ENCODE measurements at places on chromosomes 12 and 14.

- DNase-seq, result peak; percentile 34
Observed at GRCh38 chr14:60348211-60348610, 99.2 kb downstream of the PPM1A start.

DNA sequence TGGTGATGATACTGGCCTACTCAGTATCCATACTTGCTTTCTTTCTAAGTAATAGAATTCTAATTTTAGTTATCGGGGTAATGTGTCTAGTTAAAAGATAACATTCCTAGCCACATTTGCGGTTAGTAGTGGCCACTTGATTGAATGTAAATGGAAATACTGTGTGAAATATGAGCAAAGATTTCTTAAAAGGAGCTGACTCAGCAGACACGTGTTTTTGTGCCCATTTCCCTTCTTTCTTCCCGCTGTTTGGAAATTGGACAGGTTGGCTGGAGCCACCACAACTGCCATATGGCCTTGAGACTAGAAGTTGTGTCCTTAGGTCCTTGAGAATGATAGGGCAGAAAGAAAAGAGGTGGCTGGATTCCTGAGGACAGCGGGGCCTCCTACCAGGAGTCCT is 19.8 kb upstream of the DCD start:
- no peak for DNase-seq

- DNase-seq, result no peak
Observed at GRCh38 chr14:101174980-101175606, 271.6 kb upstream of the RTL1 start.

- no peak for DNase-seq
Observed at GRCh38 chr12:128155571-128155970, 111.4 kb upstream of the TMEM132C start.

DNA sequence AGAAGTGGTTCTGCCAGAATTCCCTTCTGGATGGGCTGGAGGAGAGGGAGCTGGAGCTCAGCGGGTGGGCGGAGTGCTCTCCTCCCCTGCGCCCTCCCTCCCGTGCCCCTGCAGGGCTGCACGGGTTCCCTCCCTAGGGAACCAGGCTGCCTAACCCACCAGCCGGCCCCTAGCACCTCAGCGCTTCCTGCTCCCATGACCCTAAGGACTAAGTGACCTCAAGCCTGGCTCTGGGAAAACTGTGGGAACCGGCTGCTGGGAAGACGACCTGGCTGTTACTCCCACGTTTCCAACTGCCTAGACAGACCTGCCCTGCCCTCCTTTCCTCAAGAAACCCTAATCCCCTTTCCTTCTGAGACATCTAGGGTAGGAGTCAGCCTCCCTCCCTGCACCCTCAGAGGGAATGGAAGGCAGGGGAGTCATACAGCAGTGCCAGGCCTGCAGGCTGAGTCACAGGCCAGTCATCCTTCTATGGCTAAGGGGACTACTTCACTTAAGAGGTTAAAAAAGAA is 31.5 kb downstream of the SLC6A12 start:
- DNase-seq, result no peak
